ENCODE measurements at places on chromosomes 5 and 9.

GRCh38 chr5:20615888-20616563, 628.0 kb upstream of the CDH18 start:
- no peak for DNase-seq
- no peak overlapping the region for H3K27ac ChIP-seq
- no peak overlapping the region for H3K4me3 ChIP-seq
- no peaks in the 10 kb centered on the region for H3K36me3 ChIP-seq
- H3K4me1 ChIP-seq = no peaks in the 10 kb centered on the region

DNA sequence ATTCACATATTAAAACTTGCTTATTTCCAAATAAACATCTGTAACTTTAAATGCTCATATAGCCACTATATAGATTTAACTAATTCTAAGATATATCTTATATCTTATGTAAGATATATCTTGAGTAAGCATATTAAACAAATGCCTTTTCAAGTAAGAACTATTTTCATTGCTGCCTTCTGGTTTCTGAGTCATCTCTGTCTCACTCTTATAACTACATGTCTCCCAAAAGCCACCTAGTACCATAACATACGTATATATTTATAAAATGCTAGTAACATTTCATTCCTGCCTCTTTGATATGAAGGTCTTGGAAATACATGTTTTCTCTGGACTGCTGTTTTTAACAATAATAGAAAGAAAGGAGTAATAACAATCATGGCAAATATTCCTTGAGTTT, 429.5 kb downstream of the DTWD2 start:
- no peaks in the 10 kb centered on the region for H3K36me3 ChIP-seq
- H3K27me3 ChIP-seq = no peaks in the 10 kb centered on the region
- DNase-seq = no peak

GRCh38 chr5:141934099-141934844, 10.6 kb downstream of the DELE1 start:
- no peak for DNase-seq
- no peaks in the 10 kb centered on the region for H3K4me1 ChIP-seq
- no peak overlapping the region for H3K4me3 ChIP-seq
- no peaks in the 10 kb centered on the region for H3K27me3 ChIP-seq
- no peak overlapping the region for H3K27ac ChIP-seq

GRCh38 chr9:14652729-14653377, 40.4 kb downstream of the ZDHHC21 start:
- H3K27ac ChIP-seq = no peak overlapping the region
- peaks cover 6% of the 10 kb centered on the region for H3K4me1 ChIP-seq
- H3K4me3 ChIP-seq = no peak overlapping the region
- H3K36me3 ChIP-seq = no peaks in the 10 kb centered on the region

DNA sequence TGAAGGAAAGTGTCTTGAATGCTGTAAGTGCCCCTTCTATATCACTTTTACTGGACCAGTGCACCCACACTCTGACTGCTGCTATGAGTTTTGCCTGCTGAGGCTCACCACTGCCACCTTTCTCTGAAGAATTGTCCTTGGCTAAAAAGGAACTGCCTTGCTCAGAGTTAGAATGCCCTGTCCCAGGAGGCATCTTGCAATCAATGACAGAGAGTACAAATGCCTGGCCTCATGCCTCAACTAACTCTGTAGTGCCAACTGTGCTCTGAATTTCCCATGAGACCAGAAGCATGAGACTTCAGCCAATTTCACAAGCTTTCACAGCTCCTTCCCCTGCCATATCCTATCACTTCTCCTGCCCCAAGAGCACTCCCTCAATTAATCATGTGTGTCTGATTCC, 569.7 kb downstream of the ZNF608 start:
- no peaks in the 10 kb centered on the region for H3K4me1 ChIP-seq
- no peaks in the 10 kb centered on the region for H3K36me3 ChIP-seq
- no peak overlapping the region for H3K27ac ChIP-seq
- no peak for DNase-seq

DNA sequence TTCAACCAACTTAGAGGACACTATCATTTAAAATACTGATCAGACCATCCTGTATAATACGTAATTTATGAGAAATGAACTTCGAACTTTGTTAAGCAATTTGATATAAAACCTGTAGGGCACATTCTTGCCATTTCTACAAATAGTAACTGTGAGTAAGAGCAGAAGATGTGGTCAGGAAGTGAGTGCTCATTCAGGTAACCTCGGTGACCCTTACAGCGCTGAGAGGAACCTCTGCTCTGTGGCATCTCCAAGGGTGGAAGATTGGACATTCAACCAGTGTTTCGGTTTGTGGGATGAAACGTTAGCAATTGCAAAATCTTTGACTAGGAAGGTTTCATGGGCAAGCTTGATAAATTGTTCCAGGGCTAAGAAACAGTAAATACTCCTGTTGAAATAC, 194.8 kb upstream of the IRX2 start:
- H3K27ac ChIP-seq = no peak overlapping the region
- H3K4me3 ChIP-seq = no peak overlapping the region
- H3K36me3 ChIP-seq = no peaks in the 10 kb centered on the region
- no peak for DNase-seq
- H3K27me3 ChIP-seq = no peaks in the 10 kb centered on the region

DNA sequence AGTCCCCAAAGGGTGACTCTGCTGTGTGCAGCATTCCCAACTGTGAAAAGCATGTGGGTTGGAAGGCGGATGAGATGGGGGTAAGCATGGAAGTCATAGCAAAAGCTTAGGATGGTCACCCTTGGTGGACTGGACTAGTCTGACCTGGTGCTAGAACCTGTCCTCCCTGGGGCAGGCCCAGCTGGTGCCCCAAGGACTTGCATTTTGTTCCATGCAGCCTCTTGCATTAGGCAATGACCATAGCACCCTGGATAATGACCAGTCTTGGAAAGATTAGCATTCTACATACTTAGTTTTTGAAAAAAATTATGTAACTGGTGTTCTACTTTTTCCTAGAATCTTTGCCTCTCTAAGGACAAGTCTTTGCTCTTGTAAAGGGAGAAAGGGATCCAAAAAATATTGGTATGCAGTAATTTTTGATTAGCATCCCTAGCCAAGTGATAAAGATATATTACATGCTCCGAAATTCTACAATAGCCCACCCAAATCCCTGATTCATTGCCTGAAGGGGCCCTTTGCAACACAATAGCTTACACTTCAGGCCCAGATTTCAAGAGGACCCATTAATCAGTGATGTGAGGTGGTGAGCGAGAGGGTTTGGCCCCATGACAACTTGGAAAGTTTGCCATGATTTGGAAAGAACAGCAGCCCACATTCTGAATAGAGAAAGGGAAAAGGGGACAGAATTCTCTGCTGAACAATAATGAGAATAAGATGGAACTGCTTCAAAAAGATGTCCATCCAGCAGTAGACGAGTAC, 93.3 kb upstream of the CD180 start:
- H3K4me3 ChIP-seq = no peak overlapping the region
- H3K27me3 ChIP-seq = no peaks in the 10 kb centered on the region
- H3K4me1 ChIP-seq = peaks cover 74% of the 10 kb centered on the region
- H3K27ac ChIP-seq = peak overlapping the region; percentile 77
- peak; percentile 89 for DNase-seq

DNA sequence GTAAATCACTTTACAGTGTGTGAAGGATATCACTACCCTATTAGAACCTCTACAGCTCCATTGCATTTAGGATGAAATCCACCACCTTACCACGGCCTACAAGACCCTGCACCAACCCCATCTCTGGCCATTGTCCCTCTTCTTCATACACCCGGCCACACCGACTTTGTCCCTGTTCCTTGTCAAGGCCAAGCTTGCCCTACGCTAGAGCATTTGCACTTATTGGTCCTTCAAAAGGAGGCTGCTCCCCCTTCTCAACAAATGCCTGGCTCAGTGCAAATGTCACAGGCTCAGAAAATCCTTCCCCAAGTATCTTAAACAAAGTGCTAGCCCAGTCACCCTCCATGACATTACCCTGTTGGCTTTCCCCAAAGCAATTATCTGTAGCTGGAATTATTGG, 4.1 kb upstream of the HRH2 start:
- no peak for DNase-seq
- H3K27ac ChIP-seq = no peak overlapping the region
- H3K4me1 ChIP-seq = peaks cover 7% of the 10 kb centered on the region

- H3K27ac ChIP-seq = peak overlapping the region; percentile 40
- DNase-seq = no peak
- H3K27me3 ChIP-seq = no peaks in the 10 kb centered on the region
- no peaks in the 10 kb centered on the region for H3K36me3 ChIP-seq
- no peak overlapping the region for H3K4me3 ChIP-seq
Observed at GRCh38 chr9:107982745-107983144, 493.2 kb upstream of the KLF4 start.

DNA sequence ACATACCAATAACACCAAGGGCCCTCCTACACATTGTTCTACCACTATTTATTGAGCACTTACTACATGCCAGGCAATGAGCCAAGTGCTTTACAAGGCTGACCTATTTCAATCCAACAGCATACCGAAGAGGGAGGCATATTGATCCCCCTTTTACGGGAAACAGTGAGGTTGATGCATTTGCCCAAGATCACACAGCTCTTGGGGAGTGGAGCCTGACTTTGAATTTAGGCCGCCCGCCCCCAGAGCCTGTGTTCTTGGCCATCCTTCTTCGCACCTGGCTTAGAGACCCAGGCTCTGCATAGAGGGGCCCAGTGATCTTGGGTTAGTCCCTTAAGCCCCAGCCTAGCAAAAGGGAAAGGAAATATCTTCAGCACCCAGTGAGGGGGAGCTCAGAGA, 158.1 kb upstream of the IER5L start:
- H3K27ac ChIP-seq = peak overlapping the region; percentile 89
- H3K4me3 ChIP-seq = no peak overlapping the region
- H3K27me3 ChIP-seq = no peaks in the 10 kb centered on the region
- no peak for DNase-seq
- peaks cover 48% of the 10 kb centered on the region for H3K4me1 ChIP-seq

- H3K4me3 ChIP-seq = no peak overlapping the region
- H3K4me1 ChIP-seq = peaks cover 6% of the 10 kb centered on the region
- no peaks in the 10 kb centered on the region for H3K27me3 ChIP-seq
- H3K27ac ChIP-seq = no peak overlapping the region
- peak; percentile 53 for DNase-seq
Observed at GRCh38 chr9:89477811-89478630, 19.9 kb downstream of the SEMA4D start.

DNA sequence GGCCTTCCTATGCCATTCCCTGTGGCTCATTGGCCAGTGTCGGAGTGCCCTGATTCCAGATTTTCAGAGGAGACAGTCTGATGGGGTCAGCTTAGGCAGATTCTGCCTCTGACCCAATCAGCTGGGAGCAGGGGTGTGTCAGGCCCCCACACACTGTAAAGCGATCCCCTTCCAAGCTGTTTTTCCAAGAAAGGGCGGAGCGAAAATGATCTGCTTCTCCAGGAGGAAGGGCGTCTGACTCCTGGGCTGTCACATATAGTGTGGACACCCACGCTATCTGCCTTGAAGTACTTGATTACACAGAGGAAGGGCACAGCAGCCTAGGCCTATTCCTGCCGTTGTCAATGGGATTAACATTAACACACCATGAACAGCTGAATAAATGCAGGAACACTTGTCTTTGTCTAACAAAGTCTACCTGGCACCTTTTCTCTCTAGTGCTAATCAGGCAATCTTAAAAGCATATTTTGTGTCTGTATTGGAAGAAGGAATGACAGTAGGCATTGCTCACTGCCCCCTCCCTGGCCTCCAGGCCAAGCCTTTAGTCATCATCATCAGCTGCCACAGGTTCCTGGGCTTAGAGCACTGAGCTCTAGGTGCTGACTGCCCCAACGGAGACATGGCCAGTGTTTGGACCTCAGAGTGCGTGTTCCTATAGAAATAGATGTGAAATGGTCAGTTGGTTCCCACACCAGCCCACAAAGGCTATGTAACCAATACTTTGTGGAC, 218.7 kb downstream of the MELK start:
- no peaks in the 10 kb centered on the region for H3K36me3 ChIP-seq
- no peak for DNase-seq
- H3K4me3 ChIP-seq = no peak overlapping the region
- H3K4me1 ChIP-seq = no peaks in the 10 kb centered on the region
- no peaks in the 10 kb centered on the region for H3K27me3 ChIP-seq

DNA sequence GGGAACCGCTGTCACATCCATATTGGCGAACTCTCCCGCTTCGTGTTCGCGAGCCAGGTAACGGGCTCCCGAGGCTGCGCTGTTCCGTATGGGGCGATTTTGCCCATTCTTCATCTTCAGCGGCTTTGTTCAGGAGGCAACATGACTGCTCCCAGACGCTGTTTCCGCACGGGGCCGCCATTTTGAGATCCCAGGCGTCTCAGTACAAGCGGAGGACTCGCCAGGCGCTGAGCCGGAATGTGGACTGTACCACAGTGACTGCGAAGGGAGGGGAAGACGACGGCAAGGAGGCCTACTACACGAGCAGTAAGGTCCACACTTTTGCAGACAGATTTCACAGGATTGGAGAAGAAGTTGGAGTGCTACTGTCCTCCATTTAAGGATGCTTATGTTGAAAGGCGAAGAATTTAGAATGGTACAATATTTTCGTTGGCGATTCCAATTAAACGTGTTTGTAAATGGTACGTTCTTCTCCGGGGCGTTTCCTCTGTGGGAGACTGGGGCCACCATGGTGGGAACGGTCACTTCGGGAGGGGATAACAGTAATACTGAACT, 41.6 kb upstream of the ZNF300 start:
- no peaks in the 10 kb centered on the region for H3K27me3 ChIP-seq
- peak overlapping the region; percentile 76 for H3K27ac ChIP-seq
- peaks cover 13% of the 10 kb centered on the region for H3K36me3 ChIP-seq

- H3K27ac ChIP-seq = peak overlapping the region; percentile 95
- H3K36me3 ChIP-seq = no peaks in the 10 kb centered on the region
- peak overlapping the region; percentile 90 for H3K4me3 ChIP-seq
- no peaks in the 10 kb centered on the region for H3K4me1 ChIP-seq
- DNase-seq = peak; percentile 48
Observed at GRCh38 chr5:139438707-139439012, 665 bp downstream of the DNAJC18 start.

- peak overlapping the region; percentile 80 for H3K27ac ChIP-seq
- peaks cover 44% of the 10 kb centered on the region for H3K4me1 ChIP-seq
- DNase-seq = no peak
- H3K4me3 ChIP-seq = no peak overlapping the region
- H3K27me3 ChIP-seq = no peaks in the 10 kb centered on the region
Observed at GRCh38 chr5:68026092-68026885, 189.3 kb upstream of the PIK3R1 start.

GRCh38 chr5:128002425-128002824, 81.1 kb upstream of the SLC12A2 start:
- peaks cover 4% of the 10 kb centered on the region for H3K4me1 ChIP-seq
- H3K27ac ChIP-seq = no peak overlapping the region
- no peaks in the 10 kb centered on the region for H3K27me3 ChIP-seq
- DNase-seq = no peak

DNA sequence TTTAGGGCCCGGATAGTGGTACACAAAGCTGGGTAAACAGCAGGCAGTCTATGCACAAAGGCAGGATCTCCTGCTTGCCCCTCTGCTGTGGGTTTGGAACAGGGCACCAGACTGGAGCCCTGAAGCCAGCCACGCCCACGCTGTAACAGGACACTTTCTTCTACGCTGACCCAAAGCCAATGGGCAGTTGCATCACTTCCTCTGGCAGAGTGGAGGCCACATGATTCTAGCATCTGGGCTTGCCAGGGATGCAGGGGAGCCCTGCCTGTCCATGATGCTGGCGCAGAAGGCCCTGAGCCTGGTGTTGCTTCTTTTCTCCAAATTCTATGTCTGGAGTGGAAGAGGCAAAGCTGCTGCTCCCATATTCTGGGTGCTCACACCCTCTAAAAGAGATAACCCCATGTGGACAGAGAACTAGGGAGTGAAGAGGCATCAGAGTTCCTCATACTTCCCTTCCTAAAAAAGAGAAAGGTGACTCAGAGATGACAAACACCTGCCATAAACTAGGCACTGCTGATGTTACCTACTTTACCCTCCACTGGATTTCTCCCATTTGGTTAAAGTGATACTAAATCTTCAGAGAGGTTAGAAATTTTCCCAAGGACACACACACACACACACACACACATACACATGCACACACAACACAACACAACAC, 260.3 kb upstream of the KLF4 start:
- no peak overlapping the region for H3K4me3 ChIP-seq
- DNase-seq = peak; percentile 96
- H3K4me1 ChIP-seq = peaks cover 34% of the 10 kb centered on the region
- no peaks in the 10 kb centered on the region for H3K27me3 ChIP-seq

Data from sigmoid colon (tissue), 7 donors.